ENCODE measurements at places on chromosomes 12 and 14.

GRCh38 chr14:74867673-74868072 is 8.3 kb downstream of the PROX2 start:
- DNase-seq, result peak; percentile 49

GRCh38 chr14:61034416-61035120 is 53.5 kb downstream of the SLC38A6 start:
- no peak for DNase-seq

DNA sequence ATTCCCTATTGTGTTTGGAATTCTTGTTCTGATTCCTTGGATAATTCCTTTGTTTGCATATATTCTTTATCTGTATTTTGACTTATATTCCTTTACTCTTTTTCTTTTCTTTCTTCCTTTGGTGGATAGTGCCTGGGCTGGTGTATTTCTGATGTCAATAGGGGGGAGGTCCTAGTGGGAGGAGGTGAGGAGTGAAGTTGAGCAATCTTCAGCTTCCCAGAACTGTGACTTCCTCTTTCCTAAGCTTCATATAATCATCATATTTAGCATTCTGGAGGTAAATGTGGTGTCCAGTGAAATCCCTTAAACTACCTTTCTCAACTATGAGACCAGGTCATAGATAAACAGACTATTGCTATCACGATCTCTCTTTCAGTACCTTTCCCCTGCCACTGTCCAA is 29.6 kb upstream of the TBPL2 start:
- DNase-seq, result no peak

GRCh38 chr12:130374083-130374482 is 36.4 kb downstream of the PIWIL1 start:
- DNase-seq, result no peak

- no peak for DNase-seq
Measured at GRCh38 chr12:13074396-13075117, 28.9 kb downstream of the GSG1 start.
